ENCODE measurements at places on chromosomes 4 and X.

- DNase-seq = no peak
Measured at GRCh38 chr4:138945840-138946239, 69.7 kb upstream of the NOCT start.

DNA sequence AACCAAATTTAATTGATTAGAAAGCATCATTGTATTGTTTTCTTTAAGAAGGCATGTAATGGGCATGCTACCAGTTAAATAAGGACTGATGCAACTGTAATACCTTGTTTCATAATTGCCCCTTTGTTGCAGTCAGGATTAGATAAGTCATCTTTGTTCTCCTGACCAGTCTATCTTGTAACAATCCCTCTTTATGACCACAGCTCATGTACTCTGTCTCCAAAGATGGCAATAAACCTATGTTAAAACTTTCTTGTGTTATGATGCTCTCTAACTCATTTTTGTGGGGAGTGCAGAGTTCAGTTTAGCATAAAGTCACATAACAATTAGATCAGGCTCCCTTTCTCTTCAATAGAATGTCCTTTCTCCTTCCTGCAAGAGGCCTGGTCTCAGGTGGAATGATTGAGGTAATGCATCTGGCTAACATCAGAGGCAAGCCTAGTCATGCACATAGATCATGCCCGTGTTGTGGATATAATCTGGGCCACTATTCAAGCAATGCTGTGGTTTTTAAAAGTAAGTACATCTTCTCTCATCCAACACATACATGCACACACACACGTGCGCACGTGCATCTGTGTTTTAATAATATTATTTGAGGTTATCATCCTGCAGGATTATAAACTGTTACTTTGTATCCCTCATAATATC is 45.6 kb downstream of the TMEM154 start:
- DNase-seq = no peak

GRCh38 chr4:36024901-36025660 is 219.2 kb downstream of the ARAP2 start:
- no peak for DNase-seq

DNA sequence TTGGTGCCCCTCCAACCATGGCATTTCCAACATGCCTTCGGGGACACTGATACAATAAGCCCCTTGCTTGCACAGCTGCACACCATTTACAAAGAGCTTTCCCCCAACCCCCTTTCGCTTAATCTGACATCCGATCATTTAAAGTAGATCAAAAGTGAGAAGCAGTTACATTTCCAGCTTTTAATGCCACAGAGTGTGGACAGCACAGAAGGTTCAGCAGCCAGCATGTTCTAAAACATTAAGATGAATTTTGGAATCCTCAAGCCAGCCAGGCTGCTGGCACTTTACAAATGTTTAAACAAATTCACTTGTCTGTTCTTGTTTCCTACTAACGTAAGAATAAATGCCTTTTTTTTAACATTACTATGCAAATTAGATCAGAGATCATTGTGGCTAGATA is 284.4 kb upstream of the LDB2 start:
- DNase-seq = no peak

GRCh38 chrX:68112321-68112720 is 321.0 kb downstream of the OPHN1 start:
- no peak for DNase-seq

- no peak for DNase-seq
Measured at GRCh38 chr4:137749466-137749865, 217.2 kb upstream of the PCDH18 start.

GRCh38 chr4:182862141-182862875 is 54.9 kb downstream of the DCTD start:
- DNase-seq = no peak

- no peak for DNase-seq
Measured at GRCh38 chrX:31580227-31580626, 508.4 kb upstream of the FTHL17 start.

DNA sequence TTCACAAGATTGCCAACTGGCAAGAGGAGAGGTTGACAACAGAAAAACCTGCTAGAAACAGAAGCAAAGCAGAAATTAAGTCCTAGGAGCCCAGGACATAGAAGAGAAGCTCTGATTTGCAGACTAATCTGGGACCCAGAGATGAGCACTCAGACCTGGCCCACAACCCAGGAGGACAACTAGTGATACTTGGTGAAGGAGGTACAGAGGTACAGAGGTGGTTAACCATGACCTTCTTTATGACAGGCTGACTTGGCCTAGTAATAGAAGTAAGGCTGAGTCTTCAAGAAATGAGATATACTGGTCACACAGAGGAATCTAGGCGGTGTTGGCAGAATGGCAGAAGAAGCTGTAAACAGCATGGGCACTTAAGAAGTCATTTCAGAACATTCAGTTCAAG is 43.6 kb downstream of the ANXA5 start:
- DNase-seq = no peak

- DNase-seq = no peak
Measured at GRCh38 chrX:23390979-23391378, 56.3 kb downstream of the PTCHD1 start.

DNA sequence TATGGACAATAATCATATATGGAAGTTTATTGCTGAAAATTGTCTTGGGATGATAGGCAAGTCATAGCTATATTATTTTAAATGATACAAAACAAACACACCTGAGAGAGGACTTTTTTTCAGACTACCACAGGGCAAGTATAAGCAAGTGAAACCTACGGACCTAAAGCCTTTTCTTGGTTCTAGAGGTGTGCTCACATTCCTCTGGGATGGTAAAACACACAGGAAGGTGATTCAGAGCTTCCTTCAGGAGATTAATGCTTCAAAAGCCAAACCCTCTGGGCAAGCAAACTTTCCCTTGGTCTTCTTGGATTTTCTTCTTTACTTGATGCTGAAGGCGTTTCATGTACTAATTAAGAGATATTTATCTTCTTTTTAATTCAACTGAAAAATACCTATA is 60.1 kb upstream of the ACSL4 start:
- DNase-seq = no peak

- no peak for DNase-seq
Measured at GRCh38 chr4:165522050-165522449, 143.2 kb downstream of the CPE start.

- no peak for DNase-seq
Measured at GRCh38 chr4:137819964-137820383, 287.7 kb upstream of the PCDH18 start.

All from CD4-positive, alpha-beta T cell treated with Interleukin-6 at 100 ng/mL for 8 hours (primary cell).